ENCODE measurements at places on chromosomes 12 and 14.
A peak's percentile ranks its signal among the peaks of the same experiment; 100 is the strongest.

DNA sequence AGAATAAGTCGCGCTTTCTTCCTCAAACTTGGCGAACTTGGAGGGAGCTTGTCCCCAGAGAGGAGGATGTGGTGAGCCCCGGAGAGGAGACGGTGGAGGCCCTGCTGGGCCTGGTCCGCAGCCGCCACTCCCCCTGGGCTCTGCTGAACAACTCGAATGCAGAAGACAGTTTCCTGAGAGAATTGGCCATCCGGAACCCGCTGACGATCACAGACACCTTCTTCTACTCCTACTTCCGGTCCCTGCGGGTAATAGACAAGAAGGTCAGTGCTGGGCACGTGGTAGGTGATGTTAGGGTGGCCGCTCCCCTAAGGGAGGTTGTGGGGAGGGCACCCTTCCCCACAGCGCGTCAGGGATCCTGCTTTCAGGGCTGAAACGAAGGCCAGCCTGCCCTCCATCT, 1.6 kb downstream of the LRRC43 start:
- H3K27ac ChIP-seq: no peak overlapping the region
- H3K4me1 ChIP-seq: peaks cover 14% of the 10 kb centered on the region
- peak overlapping the region; percentile 13 for H3K4me3 ChIP-seq
- DNase-seq: no peak

GRCh38 chr12:53227836-53228235, 4.2 kb downstream of the RARG start:
- DNase-seq: no peak
- H3K4me1 ChIP-seq: peaks cover 63% of the 10 kb centered on the region
- no peak overlapping the region for H3K4me3 ChIP-seq
- H3K36me3 ChIP-seq: peaks cover 20% of the 10 kb centered on the region

GRCh38 chr14:29217813-29218450, 451.3 kb downstream of the FOXG1 start:
- no peak for DNase-seq
- no peaks in the 10 kb centered on the region for H3K36me3 ChIP-seq
- no peak overlapping the region for H3K27ac ChIP-seq
- H3K4me3 ChIP-seq: no peak overlapping the region
- H3K27me3 ChIP-seq: no peaks in the 10 kb centered on the region

GRCh38 chr12:46522071-46522470, 149.5 kb upstream of the SLC38A2 start:
- peaks cover 35% of the 10 kb centered on the region for H3K36me3 ChIP-seq
- H3K27ac ChIP-seq: peak overlapping the region; percentile 98
- DNase-seq: no peak
- peaks cover 80% of the 10 kb centered on the region for H3K4me1 ChIP-seq
- no peaks in the 10 kb centered on the region for H3K27me3 ChIP-seq
